ENCODE measurements at places on chromosomes 6 and 20. TPM values are rescaled to one million over a fixed set of nuclear protein-coding genes. Genes with fewer than 3 reads are reported as not detected.

The CALHM5 gene
- total RNA-seq, result 2.6 TPM

GRCh38 chr20:21136015-21136732, 10.3 kb downstream of the KIZ start:
- no peak for DNase-seq

GRCh38 chr20:48286601-48287000, 501.3 kb upstream of the SULF2 start:
- no peak for DNase-seq

- DNase-seq, result no peak
Observed at GRCh38 chr6:145530454-145530853, 204.9 kb downstream of the EPM2A start.

DNA sequence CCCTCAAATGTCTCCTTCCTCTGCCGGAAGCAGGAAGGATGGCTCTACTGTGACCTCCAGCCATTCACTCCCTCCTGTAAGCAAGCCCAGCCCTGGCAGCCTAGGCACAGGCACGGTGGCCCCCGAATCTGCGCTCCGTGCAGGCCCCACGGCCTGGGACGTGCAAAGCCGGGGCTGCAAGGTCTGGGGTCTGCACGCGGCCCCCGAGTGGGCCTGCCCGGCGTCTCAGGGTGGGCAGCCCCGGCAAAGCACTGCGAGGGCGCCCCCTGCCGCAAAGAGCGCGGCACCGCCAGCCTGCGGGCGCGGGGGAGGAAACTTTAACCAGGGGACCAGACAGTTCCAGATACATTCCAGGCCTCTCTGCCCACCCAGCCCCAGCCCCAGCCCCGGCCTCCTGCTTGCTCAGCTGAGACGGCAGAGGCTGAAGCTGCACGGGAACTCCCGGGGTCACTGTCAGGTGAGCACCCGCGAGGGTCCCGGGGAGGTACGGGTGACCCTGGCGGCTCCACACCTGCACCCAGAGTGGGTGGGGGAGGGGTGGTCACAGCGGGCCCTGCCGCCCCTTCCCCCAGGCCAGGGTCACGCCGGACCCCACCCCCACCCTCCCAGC, 98.8 kb downstream of the ASXL1 start:
- no peak for DNase-seq

- no peak for DNase-seq
Observed at GRCh38 chr20:1327241-1327653, 1.7 kb downstream of the SDCBP2 start.

GRCh38 chr6:34044945-34045595, 100.8 kb downstream of the GRM4 start:
- no peak for DNase-seq

Measured in spinal cord (tissue), 10 donors.